Fibroblast of pulmonary artery (primary cell): ENCODE measurements at places on chromosomes 4 and X.

DNA sequence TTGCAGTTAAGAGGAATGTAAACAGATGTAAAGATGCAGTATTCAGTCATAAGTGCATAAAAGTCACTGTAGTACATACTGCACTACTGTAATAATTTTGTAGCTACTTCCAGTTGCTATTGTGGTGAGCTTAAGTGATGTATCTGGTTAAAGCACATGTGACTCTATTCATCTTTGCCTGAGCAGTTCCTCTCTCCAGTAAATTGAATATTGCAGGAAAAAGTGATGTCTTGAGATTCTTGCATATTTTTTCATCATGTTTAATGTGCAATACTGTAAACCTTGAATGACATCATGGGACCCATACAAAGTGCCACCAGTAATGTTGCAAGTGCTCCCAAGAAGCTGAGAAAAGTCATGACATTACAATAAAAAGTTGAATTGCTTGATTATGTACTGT is 9.6 kb downstream of the UBA6 start:
- no peak for DNase-seq

GRCh38 chrX:776061-776460 is 145.5 kb downstream of the SHOX start:
- DNase-seq: no peak

GRCh38 chr4:102439236-102439614 is 61.9 kb upstream of the NFKB1 start:
- peak; percentile 99 for DNase-seq

DNA sequence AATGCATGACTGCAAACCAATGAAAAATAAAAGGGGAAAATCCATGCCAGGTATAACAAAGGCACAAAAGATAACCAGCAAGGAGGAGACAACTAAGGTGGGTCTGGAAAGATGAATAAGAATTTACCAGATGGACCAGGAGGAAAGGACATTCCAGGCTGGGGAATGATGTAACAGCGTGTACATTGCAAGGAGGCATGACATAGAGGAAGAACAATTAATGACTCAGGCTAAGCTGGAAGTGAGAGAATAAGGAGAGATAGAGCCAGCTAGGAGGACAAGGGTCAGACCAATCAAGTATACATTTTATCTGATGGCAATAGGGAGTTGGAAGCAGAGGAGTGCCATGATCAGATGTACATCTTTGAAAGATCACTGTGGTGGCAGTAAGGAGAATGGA is 57.0 kb downstream of the MTMR8 start:
- no peak for DNase-seq

- DNase-seq: no peak
Observed at GRCh38 chr4:100895556-100896197, 377.9 kb upstream of the EMCN start.

DNA sequence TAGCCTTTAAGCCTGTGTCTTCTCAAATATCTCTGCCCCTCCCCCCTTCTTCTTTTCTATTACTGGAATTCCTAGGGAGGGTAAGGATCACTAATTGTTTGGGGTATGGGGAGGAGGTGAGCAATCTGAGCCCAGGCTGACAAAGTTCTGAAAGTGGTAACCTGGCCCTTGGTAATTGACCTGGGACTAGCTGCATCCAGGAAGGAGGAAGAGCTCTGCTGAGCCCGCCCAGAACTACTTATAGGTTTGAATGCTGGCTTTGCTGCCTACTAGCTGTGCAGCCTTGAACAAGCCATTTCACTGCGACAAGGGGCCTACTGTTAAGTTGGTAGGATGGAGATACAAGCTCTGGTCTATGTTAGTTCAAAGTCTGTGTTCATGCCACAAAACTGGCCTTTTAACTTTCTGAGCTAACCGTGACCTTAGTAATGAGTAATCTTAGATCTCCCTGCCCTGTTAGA is 37.8 kb downstream of the DGKK start:
- no peak for DNase-seq

DNA sequence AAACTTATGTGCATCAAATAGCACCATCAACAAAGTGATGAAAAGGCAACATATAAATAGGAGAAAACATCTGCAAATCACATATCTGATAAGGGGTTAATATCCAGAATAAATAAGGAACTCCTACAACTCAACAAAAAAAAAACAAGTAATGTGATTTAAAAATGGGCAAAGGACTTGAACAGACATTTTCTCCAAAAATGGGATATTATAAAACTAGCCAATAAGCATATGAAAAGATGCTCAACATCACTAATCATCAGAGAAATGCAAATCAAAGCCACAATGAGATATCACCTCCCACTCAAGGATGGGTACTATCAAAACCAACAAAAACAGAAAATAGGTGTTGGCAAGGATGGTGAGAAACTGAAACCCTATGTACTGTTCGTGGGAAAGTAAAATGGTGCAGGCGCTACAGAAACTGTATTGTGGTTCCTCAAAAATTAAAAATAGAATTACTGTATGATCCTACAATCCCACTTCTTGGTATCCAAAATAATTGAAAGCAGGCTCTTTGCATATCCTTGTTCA is 2.4 kb downstream of the DNAJB14 start:
- DNase-seq: no peak

- peak; percentile 27 for DNase-seq
Observed at GRCh38 chr4:100461807-100462605, 55.8 kb downstream of the EMCN start.

- peak; percentile 80 for DNase-seq
Observed at GRCh38 chr4:73341454-73341853, 62.6 kb upstream of the ALB start.

GRCh38 chr4:170007113-170007512 is 19.1 kb downstream of the MFAP3L start:
- no peak for DNase-seq

DNA sequence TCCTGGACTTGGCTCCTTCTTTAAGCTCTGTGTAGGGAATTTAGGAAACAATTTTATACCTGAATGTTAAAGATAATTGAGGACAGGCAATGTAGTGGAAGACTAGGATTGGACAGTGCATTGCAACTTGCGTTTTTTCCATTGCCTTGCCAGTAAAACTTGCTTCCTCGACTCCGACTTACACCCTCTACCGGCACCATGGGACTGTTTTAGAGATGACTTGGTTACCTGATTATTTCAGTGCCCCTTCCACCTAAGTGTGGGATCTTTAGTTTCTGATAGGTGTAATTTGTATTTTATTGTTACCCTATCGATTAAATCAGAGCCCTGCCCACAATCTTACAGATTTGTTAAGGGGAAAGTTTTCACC is 1.2 kb downstream of the PRPS1 start:
- peak; percentile 32 for DNase-seq

GRCh38 chrX:17025621-17026302 is 79.3 kb downstream of the REPS2 start:
- no peak for DNase-seq

DNA sequence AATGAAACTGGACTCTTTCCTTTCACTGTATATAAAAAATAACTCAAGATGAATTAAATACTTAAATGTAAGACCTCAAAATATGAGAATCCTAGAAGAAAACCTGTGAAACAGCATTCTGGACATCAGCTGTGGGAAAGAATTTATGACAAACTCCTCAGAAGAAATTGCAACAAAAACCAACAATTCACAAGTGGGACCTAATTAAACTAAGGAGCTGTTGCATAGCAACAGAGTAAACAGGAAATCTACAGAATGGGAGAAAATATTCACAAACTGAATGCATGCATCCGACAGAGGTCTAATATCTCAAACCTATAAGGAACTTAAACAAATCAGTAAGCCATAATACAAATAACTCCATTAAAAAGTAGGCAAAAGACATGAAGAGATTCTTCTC is 851.7 kb upstream of the PCDH10 start:
- DNase-seq: peak; percentile 31

- DNase-seq: no peak
Observed at GRCh38 chrX:7108030-7108429, 39.5 kb upstream of the STS start.

- DNase-seq: no peak
Observed at GRCh38 chrX:13902406-13902805, 85.5 kb upstream of the GPM6B start.

GRCh38 chr4:165971933-165972332 is 98.9 kb downstream of the TLL1 start:
- DNase-seq: no peak

DNA sequence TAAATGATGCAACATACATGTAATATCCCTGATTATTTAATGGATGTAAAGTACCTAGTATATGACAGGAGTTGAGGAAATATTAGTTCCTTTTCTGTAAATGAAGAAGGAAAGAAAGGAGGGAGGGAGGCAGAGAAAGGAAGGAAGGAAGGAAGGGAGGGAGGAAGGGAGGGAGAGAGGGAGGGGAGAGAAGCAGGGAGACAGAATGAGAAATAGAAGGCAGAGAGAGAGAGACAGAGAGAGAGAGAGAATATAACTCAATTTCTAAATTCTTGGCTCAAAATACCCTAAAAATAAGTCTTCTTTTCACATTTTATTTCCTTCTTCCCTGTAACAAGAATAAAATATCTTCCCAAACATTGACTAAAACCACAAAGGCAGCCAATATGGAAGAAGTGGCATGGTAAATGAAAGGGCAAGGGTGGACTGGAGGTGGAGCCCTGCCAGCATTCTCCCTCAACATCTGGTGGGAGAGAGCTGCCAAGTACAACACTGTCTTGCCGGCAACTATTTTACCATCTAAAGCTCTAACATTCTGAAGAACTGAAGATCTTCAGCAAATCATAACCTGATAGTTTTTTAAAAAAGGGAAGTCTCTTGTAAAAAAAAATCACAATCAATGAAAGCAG is 245.1 kb downstream of the PPP3CA start:
- DNase-seq: peak; percentile 90

DNA sequence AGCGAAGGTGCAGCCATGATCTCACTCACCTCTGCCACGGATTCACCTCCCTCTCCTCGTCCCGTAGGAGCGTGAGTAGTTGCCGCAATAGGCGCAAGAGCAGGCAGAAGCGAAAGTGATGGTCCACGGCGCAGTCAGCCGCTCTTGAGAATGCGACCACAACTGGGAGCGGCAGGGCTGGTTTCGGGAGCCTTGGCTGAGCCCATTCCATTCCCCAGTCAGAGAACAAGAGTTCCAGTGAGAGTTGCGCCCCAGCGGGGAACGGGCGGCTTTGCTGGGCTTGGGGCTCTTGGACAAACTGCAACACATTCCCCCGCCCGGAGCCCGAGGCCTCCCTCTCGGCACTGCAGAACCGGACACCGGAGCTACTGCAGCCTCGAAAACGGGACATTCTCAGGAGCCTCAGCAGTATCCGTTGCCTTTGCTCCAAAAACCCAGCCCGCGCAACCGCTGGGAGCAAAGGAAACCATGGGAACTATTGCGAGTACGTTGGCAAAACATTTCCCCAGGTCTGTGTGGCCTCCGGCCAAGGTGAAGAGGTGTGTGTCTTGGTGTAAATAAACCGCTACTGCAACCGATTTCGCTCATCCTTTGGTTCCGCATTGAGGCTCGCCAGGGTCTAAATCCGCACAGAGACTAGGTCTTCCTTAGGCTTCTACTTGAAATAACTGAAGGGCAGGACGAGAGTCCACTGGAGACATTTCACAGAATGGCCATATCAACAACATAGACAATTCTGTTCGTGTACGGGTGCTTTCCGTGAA is 5.7 kb upstream of the ZBTB33 start:
- DNase-seq: peak; percentile 90

GRCh38 chr4:152996672-152997071 is 60.5 kb downstream of the FHDC1 start:
- DNase-seq: no peak

- no peak for DNase-seq
Observed at GRCh38 chr4:27701606-27702005, 841.0 kb downstream of the STIM2 start.

DNA sequence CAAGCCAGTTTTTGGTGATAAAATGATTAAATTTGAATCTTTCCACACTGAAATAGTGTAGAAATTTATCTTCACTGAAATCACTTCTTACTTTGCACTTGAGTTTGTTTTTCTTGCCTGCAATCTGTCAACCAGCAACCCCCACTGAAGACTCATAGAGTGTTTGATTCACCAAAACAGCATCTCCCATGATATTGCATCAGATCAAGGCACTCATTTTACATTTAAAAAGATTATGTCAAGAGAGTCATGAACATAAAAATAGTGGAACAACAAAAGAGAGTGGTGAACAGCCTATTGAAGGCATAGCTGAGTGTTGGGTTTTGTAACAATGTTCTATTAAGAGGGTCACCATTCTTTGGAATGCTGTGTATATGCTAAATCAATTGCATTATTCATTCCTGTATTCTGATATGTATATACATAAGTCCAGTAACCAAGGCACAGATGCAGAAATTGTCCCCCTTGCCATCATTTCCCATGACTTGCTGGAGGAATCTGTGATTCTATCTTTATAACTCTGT is 1934.9 kb downstream of the ARAP2 start:
- peak; percentile 9 for DNase-seq

DNA sequence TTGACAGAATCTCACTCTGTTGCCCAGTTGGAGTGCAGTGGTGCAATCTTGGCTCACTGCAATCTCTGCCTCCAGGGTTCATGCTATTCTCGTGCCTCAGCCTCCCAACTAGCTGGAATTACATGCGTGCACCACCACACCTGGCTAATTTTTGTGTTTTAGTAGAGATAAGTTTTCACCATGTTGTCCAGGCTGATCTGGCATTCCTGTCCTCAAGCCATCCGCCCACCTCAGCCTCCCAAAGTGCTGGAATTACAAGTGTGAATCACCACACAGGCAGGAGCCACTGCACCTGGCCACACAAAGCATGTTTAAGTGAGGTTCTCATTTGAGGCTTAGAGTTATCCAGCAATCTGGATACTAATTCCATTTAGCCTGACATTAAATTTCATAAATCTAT is 180.9 kb upstream of the GRID2 start:
- DNase-seq: no peak

DNA sequence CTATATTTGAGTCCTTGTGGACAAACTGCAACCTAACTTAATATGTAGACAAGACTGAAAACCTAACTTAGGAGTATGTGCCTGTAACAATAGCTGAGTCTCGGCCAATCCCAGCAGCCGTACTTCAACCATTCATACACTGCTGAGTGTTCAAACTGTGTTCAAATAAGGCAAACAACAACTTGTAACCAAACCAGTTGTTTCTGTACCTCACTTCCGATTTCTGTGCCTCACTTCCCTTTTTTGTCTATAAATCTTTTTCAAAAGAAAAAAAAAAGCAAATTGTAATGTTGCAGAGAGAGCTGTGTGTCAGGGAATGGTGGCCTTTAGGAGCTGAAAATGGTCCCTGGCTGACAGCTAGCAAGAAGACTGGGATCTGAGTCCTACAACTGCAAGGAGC is 46.0 kb downstream of the GEMIN8 start:
- DNase-seq: no peak

DNA sequence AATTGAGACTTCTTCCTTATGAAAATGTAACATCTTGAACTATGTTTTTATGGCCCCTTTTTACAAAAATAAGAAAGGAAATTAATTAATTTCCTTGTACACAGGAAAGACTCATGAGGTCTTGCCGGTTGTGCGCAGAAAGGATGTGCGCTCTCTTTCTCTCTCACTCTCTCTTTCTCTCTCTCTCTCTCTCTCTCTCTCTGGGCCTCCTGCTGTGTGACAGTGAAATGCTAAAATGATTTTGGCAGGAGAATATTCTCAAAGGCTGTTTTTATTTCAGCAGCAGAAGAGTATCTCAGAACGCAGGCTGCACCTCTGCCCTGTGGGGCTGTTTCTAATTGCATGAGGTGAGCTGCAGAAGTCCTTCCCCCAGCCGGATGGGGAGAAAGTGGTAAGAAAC is 349.0 kb downstream of the MID1IP1 start:
- DNase-seq: no peak

GRCh38 chrX:13697455-13697854 is 8.5 kb downstream of the RAB9A start:
- no peak for DNase-seq

GRCh38 chr4:18536428-18536827 is 514.9 kb upstream of the LCORL start:
- DNase-seq: no peak
